ENCODE measurements at places on chromosomes 3 and 15.

DNA sequence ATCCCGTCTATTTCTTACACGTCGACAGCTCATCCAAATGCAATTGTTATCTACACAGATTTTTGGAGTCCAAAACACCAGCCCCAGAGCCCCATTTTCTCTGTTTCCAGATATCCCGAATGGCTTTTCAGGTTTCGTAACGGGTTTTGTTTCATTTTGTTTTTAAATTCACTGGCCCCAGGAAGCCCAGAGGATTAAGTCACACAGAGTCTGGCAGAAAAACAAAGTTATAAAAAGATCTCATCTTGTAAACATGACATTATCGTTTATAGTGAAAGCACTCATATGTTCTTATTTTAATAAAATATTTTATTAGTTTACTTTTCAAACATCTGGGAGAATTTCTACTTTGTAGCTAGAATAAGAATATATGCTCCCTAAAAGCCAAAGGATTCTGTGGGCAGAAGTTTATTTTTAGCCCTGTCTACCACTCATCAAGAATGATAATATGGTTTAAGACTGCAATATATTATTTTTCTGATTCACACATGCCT lies 149.3 kb upstream of the SLC2A2 start:
- no peak for DNase-seq

DNA sequence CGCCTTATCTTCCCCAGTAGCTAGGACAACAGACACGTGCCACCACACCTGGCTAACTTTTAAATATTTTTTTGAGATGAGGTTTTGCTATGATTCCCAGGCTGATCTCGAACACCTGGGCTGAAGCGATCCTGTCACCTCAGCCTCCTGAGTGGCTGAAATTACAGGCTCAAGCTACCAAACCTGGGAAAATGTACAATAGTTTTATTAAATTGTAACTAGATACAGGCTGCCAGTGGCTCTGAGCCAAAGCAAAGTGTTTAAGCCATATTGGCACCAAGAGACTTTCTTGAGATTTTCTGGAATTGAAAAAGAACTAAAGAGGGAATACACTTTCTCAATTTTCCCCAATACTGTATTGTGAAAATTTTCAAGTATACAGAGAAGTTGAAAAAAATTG lies 204.3 kb downstream of the SUCLG2 start:
- DNase-seq, result peak; percentile 21

DNA sequence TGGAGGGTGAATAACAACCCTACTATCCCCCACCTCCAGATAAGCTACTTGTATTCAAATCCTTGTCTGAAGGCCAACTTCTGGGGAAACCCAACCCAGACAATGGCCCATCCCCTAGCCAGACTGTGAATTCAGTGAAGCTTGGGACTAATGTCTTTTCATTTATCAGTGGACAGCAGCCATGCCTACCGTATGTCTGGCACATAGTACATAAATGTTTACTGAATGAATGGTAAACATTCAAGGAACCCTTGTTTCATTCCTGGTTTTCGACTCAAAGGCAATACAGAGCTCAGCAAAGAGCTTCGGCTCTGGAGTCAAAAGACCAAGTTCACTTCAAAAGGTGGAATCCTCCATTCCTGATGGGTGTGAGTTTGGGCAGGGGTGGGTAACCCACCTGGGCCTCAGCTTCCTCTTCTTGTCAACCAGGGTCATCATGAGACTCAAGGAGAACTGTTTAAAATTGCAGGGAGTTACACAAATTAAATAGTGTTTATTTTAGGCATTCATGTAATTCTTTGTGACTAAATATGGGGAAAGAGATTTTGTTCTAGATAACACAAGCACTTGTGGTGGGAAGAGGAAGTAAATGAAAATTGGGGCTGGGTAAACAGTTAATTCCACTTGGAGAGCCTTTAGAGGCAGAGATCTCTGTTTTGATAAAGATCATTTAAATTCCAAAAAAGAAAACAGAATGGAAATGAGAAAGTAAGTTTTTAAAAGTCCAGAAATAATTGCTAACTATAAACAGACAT lies 303.7 kb upstream of the WNT5A start:
- no peak for DNase-seq

- DNase-seq, result no peak
These were observed 550.8 kb downstream of the DIPK2A start for GRCh38 chr3:144522456-144522855.

GRCh38 chr15:91150502-91151160 lies 50.6 kb downstream of the SV2B start:
- DNase-seq, result no peak

- DNase-seq, result no peak
These were observed 9.3 kb upstream of the BCL2L10 start for GRCh38 chr15:52121896-52122295.

GRCh38 chr3:161082063-161082462 lies 23.1 kb downstream of the B3GALNT1 start:
- DNase-seq, result no peak

All from spinal cord (tissue), 10 donors.